ENCODE measurements at places on chromosomes 6 and 20. TPM values are rescaled to one million over a fixed set of nuclear protein-coding genes. Genes with fewer than 3 reads are reported as not detected.

The RAMACL gene
- total RNA-seq: 0.52 TPM

The SIRPB2 gene
- total RNA-seq: not detected

The VNN1 gene
- total RNA-seq: not detected

The TMEM217 gene
- total RNA-seq: 1.4 TPM

The SNAP25 gene
- not detected for total RNA-seq

The TBXT gene
- total RNA-seq: not detected

The FAM83C gene
- not detected for total RNA-seq

The TSPO2 gene
- total RNA-seq: not detected

The HLA-C gene
- total RNA-seq: 2,142 TPM

The PHACTR1 gene
- total RNA-seq: 1.6 TPM

The AGER gene
- 27.8 TPM for total RNA-seq

The GABRR1 gene
- total RNA-seq: not detected

The POM121L2 gene
- total RNA-seq: not detected

The RSPO3 gene
- not detected for total RNA-seq

The GJA1 gene
- total RNA-seq: not detected

- no peak for DNase-seq
Measured at GRCh38 chr6:44572346-44572745, 184.8 kb downstream of the CDC5L start.

DNA sequence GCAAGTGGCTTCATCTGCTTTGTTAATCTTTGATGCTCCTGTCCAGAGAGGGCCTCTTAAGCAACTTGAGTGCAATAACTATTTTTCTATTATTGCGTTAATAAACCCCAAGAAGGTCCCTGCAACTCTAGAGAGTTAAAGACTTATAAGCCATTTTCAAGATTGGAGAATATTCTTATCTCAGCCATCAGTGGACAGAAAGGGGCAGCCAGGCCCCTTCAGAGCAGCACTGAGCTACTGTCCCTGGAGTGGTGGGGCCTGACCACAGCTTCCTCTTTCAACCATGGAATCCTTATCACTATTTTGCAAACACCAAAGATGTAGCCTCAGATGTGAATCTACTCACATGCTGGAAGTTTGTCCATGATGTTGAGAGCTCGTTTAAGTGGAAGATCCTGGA, 2.8 kb upstream of the MAS1L start:
- DNase-seq: no peak

GRCh38 chr6:28693751-28694443, 168.2 kb downstream of the GPX5 start:
- DNase-seq: no peak

GRCh38 chr20:11546939-11547338, 370.8 kb upstream of the BTBD3 start:
- no peak for DNase-seq

DNA sequence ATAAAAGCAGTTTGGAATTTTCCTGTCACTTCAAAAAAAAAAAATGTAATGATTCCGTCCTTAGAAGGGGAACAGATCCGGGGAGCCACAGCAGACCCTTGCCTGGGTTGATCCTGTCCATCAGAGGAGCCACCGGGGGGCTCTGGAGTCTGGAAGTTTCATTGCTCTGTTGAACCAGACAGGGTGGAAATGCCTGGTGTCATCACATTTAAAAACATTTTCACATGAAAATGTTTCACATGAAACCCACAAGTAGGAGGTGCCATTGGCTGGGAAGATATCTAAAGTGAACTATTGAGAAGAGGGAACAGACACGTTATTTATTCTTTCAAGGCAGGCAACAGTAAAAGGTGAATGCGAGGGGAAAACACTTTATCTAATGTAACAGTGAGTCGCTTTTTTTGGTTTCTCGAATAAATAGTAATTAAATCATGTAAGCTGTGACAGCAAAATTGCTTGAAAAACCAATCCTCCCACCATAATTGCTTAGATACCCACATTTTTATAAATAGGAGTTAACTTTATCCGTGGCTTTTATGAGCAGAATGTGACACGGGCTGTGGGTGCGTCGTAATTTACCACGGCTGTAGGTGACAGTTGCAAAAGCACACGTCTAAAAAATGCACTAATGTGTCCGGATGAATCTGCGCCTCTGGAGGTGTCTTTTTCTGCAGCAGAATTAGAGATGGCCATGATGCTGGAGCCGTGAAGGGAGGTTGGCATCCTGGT, 323.4 kb downstream of the TAF4 start:
- DNase-seq: no peak

- DNase-seq: no peak
Measured at GRCh38 chr6:163707387-163708355, 293.2 kb downstream of the QKI start.

- no peak for DNase-seq
Measured at GRCh38 chr20:52349806-52350205, 158.2 kb upstream of the ZFP64 start.

GRCh38 chr6:124487623-124488431, 474.4 kb upstream of the RNF217 start:
- DNase-seq: no peak

DNA sequence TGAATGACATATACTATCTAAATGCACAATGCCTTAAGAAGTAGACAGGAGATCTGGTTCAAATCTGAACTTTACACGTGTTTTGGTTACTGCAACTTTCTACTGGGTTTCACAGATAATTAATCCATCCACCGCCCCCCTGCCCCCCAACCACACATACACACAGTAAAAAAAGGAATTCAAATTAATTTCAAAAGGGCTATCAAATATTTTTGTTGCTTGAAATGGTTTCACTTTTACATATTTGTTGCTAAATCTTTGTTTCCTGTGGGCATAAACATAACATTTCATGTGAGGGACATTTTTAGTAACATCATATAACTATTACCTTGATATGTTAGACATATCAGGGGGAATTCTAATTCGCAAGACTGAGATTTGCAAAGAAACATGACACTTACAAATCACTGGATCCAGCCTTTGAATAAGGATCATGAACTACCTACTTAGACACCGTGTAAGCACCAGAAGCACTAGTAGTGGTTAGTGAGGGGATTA, 7.5 kb downstream of the NEDD9 start:
- DNase-seq: no peak

DNA sequence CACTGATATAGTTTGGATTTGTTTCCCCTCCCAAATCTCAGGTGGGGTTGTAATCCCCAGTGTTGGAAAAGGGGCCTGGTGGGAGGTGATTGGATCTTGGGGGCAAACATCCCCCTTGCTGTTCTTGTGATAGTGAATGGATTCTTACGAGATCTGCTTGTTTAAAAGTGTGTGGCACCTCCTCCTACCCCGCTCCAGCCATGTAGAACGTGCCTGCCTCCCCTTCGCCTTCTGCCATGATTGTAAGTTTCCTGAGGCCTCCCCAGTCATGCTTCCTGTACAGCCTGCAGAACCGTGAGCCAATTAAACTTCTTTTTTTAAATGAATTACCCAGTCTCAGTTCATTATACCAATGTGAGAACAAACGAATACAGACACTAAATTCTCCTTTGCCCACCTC, 26.7 kb downstream of the SLC52A3 start:
- DNase-seq: no peak

GRCh38 chr6:79335133-79335674, 100.7 kb upstream of the HMGN3 start:
- no peak for DNase-seq

- DNase-seq: no peak
Measured at GRCh38 chr6:122077603-122078002, 321.8 kb upstream of the HSF2 start.

- DNase-seq: no peak
Measured at GRCh38 chr20:57162362-57162652, 104.1 kb downstream of the BMP7 start.

DNA sequence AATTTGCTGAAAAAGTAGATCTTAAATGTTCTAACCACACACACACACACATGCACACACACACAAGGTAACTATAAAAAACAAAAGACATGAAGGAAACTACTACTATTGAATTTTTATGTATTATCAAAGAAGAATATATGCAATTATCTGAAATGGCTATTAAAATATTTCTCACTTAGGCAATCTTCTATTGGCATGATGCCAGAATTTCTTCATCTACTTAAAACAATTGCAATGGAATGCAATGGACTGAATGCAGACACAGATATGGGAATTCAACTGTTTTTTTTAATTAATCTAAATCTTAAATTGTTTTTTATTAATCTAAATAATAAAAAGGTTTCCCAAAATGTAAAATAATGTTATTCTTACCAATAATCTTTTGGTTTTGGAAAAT, 152.6 kb upstream of the SMLR1 start:
- DNase-seq: no peak

Measured in CD4-positive, CD25-positive, alpha-beta regulatory T cell (primary cell).